ENCODE measurements at places on chromosomes 2 and 18.

- no peak for DNase-seq
Measured at GRCh38 chr2:207632575-207633493, 7.6 kb upstream of the METTL21A start.

GRCh38 chr2:223047260-223047761 is 4.7 kb upstream of the KCNE4 start:
- no peak for DNase-seq

DNA sequence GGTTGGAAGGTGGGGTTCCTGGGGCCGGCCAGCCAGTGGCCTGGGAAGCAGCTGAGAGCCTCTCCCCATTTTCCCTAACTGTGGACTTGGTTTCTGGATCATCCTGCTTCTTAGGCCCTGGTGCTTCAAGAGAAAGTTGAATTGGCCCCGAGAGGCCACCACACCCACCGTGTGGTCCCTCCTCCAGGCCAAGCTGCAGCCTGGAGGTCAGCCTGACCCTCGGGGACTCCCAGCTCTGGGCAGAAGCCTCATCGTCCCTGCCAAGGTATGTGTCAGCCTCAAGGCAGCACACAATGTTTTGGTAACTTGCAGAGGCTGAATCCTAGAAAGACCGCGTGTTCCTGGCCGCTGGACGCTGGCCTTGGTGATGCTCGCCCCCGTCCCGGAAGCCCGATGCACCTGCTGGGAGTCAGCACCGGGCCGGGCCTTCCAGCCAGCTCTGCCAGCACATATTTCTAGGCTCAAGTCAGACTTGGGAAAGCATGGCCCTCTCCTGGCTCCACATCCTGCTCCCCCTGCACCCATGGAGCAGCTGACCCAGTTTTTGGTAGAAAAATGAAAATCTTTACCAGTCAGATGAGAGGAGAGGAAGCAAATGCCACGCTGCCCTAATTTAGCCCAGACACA is 72.6 kb downstream of the ACTR2 start:
- DNase-seq, result no peak

DNA sequence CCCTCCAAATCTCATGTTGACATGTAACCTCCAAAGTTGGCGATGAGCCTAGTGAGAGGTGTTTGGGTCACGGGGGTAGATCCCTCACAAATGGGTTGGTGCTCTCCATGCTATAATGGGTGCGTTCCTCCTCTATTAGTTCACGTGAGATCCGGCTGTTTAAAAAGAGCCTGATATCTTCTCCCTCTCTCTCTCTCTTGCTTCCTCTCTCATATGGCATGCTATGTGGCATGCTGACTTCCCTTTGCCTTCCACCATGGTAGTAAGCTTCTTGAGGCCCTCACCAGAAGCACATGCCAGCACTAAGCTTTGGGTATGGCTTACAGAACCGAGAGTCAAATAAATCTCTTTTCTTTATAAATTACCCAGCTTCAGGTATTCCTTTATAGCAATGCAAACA is 39.2 kb downstream of the C2orf76 start:
- DNase-seq, result no peak

DNA sequence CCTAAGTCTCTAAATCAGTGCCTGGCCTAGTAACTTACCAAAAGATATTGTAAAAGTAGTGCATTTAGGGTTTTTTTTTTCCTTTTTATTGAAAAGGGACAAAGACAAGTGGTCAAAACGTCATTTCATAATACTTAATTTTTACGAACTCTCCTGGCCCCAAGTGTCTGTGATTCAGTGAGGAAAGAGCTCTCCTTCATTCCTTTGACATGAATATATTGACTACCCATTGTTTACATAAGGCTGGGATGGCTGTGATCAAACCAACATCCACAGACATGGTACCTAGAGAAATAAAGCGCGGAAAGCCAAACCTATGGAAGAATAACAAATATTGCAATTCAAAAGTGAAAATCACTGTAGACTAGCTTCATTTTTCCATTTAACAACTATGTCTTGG is 198.4 kb downstream of the BABAM2 start:
- no peak for DNase-seq

DNA sequence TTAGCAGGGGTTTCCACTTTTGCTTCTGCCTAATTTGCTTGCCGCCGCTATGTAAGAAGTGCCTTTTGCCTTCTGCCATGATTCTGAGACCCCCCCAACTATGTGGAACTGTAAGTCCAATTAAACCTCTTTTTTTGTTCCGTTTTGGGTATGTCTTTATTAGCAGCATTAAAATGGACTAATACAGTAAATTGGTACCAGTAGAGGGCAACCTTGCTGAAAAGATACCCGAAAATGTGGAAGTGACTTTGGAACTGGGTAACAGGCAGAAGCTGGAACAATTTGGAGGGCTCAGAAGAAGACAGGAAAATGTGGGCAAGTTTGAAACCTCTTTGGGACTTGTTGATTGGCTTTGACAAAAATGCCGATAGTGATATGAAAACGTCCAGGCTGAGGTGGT is 216.1 kb upstream of the FSIP2 start:
- DNase-seq, result no peak

- no peak for DNase-seq
Measured at GRCh38 chr2:9699139-9700108, 68.6 kb upstream of the YWHAQ start.

DNA sequence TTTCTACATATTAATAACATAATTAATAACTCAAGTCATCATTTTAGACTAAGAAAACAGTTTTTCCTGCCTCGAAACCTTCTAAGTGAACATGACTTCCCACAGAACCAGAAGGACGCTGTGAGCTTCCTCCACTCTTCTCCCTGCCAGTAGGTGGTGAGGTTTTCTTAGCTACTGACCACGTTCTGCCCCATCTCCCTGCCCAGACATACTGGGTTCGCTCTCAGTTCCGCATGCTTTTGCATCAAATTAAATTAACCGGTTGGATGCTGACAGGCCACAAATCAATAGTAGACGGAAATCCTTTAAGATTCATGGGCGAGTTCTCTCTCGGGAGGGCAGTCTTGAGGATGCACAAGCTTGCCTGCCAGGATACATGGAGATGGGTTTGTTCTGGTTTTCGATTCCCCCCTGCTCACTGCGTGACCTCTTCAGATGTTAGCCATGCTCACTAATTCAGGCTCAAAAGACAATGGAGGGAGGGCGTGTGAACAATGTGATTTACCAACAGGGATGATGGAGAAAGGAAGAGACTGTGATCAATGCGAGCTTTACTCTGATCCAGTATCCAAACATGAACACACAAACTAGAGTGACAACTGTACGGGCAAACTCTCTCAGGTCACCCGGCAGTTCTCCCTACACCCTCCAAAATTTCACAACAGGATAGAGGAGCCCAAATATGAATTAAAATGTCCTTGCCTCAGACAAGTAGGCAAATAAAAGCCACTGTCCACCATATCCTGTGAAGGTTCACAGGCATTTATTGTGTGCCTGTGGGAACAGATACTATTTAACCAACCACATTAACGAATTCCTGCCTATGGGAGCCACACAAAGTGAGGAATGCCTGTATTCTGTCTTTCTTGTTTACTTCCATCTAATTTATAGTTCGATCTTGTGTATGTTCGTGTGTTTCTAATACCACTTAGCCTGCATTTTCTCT is 375.7 kb downstream of the EIPR1 start:
- no peak for DNase-seq

DNA sequence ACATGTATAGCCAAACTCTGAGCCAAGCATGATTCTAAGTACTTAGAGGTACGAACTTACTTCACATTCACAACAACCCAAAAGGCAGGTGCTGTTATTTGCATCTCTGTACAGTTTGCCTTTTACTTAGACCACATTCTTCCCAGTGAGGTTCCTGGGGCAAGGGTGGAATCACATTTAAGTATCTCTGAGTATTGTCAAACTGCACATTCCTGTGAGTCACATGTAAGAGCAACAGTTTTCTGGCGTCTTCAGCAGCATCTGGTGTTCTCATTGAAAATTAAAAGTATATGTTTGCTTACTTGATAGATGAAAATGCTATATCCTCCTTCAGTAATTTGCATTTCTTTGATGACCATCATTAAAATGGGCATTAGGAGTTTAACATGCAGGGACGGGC is 119.1 kb downstream of the UXS1 start:
- DNase-seq, result no peak

DNA sequence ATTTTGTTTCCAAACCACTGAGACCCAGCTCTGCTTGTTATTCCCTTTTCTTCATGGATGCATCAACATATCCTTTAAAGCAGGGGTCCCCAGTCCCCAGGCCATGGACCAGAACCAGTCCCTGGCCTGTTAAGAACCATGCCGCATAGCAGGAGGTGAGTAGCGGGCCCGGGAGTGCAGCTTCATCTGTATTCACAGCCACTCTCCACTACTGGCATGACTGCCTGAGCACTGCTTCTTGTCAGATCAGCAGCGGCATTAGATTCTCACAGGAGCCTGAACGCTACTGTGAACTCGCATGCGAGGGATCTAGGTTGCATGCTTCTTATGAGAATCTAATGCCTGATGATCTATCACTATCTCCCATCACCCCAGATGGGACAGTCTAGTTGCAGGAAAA is 1.6 kb upstream of the POLI start:
- DNase-seq, result no peak

- DNase-seq, result peak; percentile 62
Measured at GRCh38 chr18:62524440-62525200, 1.8 kb downstream of the ZCCHC2 start.

DNA sequence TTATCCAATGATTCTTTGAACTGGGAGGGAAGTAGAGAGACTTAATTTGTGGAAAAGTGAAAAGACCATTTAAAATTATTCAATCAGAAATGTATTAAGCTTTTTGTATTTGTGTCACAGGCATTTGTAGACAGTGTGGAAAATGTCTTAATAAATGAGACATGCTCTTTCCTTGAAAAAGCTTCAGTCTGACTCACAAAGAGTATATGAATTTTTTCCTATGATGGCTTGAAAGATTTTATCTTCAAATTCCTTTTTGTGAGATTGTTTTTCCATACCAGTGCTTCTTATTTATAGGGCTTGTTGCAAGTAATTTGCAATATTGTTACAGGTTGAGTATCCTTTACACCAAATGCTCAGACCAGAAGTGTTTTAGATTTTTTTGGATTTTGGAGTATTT is 39.5 kb downstream of the STON1 start:
- no peak for DNase-seq

DNA sequence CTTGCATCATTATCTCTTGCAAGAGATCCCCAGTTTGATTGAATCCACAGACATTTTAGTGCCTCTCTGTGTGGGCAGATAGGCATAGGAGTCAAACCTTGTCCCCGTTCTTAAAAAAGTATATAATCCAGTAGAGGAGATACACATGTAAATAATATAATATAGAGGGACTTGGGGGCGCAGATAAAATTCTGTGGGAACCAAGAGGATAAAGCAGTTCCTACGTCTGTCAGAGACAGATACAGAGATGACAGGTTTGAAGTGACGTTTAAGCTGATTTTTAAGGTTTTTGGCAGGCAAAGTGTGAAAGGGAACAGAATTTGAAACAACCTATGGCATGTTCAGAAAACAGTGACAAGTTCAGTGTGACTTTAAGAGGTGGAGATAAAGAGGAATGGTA is 63.1 kb downstream of the CAB39 start:
- DNase-seq, result no peak

- no peak for DNase-seq
Measured at GRCh38 chr18:72460210-72460680, 83.9 kb downstream of the CBLN2 start.

- DNase-seq, result no peak
Measured at GRCh38 chr18:11108947-11109346, 40.4 kb downstream of the PIEZO2 start.

DNA sequence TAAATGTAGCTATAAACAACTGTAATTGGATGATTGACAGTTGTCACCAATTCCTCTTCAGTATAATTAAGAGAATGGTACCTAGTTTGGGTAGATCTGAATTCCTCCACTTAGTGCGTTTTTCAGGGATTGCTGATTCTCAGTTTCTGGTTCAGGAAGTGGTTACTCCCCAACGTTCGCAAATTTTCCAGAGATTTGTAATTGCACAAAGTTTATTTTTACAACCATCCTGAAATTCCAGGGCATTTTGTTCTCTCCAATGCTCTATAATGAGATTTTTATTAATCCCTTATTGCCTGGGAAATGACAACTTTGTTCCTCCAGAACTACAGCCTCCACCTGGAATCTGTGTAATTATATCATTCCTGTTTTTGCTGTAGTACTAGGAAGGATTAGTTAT is 710.6 kb upstream of the ZEB2 start:
- no peak for DNase-seq

GRCh38 chr2:215775106-215775505 is 238.2 kb downstream of the MREG start:
- DNase-seq, result no peak

DNA sequence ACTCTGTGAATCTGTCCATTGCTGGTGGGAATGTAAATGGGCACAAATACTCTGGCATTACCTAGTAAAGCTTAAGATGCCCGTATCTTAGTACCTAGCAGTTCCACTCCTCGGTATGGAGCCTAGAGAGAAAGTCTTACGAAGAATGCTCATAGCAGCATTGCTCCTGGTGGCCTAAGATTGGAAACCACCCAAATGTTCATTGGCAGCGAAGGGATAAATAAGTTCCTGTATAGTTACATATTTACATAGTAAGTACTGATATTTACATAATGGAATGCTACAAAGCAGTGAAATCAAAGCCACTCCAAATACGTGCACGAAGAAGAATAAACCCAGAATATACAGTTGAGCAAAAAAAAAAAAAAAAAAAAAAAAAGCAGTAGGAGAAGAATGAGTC is 46.7 kb upstream of the PDIA6 start:
- no peak for DNase-seq

DNA sequence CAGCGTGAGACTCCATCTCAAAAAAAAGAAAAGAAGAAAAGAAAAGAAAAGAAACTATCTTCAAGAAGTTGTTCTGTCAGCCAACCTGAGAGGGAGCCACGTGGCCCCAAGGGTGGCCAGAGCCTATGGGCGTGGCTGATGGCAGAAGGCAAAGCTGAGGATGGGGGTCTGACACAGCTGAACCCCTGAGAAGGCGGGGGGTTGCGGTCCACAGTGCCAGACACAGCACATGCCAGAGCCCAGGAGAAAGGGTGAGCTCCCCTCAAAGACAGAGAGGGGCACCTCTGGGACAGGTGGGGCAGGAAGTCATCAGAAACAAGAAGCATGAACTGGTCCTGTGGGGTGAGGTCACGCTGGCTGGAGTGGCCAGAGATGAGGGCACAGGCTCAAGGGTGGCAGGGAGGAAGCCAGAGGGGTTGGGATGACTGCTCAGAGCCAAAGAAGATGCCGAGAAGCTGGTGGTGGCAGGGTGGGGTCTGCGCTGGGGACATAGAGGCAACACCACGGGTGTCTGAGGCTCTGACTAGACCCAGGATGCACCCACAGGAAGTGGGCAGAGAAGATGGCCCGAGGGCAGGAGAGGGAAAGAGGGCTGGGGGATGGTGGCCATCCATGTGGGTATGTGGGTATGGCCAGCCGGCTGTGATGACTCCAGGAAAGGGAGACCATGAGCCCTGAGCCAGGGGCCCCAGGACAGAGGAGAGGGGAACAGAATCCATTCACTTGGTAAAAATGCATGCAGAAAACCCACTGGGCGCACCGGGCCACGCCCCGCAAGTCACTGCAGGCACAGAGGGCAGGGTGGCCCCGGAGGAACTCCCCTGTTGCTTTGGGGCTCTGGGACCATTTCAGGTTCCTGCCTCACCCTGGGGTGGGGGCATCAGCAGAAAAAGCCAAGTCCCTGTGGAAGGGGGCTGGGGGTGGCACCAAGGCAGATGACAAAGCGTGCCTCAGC is 8.4 kb downstream of the KIF1A start:
- DNase-seq, result no peak
